Epithelial cell of proximal tubule (primary cell): ENCODE measurements at places on chromosomes 13 and 19.

DNA sequence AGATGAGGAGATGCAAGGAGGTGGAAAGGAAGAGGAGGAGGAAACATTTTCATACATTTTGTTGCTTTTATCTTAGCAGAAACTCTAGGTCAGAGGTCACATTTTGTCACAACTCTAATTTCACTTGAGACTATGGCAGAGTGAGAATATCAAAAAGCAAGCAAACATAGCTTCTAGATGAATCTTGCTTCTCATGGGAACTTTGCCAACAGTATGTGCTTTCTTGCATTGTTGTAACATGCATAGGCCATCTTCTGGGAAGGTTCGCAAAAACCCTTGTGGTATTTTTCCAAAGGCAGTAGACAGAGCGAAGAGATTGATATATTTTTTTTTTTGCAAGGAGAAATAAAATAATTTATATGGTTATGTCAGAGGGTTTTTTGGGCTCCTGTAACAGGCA lies 291.3 kb downstream of the MTUS2 start:
- no peak for DNase-seq

DNA sequence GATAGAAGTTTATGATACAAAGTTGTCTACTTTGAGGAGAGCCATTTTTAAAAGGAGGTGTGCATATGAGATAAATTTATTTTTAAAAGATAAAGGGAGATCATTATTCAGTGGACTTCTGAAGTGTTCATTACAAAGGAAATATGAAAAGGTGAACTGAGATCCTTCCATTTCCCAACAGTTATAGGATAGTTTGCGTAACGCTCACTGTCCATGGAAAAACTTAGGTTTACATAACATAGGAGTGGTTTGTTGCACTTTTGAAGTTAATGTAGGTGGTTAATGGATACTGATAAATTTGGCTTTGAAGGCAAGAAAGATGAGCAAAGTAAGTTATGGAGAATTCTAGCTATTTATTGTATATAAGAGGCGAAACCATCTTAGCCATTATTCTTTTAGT lies 92.5 kb downstream of the WDFY2 start:
- DNase-seq = no peak

GRCh38 chr13:113273321-113273720 lies 23.7 kb upstream of the LAMP1 start:
- no peak for DNase-seq

DNA sequence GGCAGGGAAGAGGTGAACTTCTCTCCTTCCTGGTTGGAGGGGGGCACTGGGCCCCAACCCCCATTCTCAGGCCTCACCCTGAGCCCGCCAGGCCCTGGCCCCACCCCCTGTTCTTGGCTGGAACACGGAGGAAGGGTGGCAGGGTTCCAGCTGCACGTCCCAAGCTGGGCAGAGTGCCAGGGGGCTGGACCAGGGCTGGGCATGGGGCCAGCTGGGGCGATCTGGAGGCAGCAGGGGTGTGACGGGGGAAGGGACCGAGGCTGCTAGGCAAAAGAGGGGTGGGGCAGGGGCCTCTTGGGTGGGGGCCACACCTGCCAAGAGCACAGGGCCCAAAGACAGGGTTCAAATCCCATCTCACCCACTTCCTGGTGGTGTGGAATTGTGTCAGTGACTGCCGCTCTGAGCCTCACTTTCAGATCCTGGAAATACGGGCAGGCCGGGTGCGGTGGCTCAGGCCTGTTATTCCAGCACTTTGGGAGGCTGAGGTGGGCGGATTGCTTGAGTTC lies 2.2 kb downstream of the HIF3A start:
- no peak for DNase-seq

DNA sequence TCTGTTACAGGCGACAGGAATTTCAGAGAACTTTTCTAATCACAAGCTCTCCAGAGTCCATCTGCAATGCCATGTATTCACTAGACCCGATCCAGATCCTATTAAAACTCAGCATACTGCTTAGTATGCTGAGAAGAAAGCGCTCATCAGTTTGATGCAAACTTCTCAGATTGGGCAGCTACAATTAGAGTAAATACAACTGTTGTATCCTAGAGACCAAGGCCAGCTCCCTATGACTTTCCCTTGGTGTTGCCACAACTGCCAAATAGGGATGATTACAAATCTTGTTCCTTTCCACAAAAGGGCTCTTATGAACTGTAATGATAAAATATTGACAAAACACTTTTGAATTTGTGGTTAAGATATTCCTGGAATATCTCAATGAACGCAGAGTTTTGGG lies 191.2 kb downstream of the SPRY2 start:
- DNase-seq = no peak

- DNase-seq = no peak
Measured at GRCh38 chr13:43107780-43108179, 84.4 kb downstream of the DNAJC15 start.

- DNase-seq = no peak
Measured at GRCh38 chr13:73340069-73340468, 281.3 kb downstream of the KLF5 start.

DNA sequence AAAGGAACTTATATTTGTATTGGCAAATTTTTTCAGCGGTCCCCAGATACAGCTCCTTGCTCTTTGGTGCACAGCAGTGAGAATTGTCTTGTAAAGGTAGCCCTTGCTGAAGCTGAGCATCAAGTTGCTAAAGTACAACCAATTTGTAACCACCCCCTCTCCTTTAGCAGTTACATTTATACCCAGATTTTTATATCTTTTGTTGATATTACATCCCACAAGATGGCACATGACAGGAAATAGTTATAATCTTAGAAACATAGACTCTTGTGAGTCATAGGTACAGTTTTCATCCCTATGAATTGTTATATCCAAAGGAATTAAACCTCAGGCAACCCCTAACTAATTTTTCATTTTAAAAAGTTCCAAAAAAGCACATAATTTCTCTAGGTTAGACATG lies 523.0 kb upstream of the SLITRK1 start:
- DNase-seq = no peak

GRCh38 chr13:71624653-71625600 lies 242.1 kb downstream of the DACH1 start:
- no peak for DNase-seq

DNA sequence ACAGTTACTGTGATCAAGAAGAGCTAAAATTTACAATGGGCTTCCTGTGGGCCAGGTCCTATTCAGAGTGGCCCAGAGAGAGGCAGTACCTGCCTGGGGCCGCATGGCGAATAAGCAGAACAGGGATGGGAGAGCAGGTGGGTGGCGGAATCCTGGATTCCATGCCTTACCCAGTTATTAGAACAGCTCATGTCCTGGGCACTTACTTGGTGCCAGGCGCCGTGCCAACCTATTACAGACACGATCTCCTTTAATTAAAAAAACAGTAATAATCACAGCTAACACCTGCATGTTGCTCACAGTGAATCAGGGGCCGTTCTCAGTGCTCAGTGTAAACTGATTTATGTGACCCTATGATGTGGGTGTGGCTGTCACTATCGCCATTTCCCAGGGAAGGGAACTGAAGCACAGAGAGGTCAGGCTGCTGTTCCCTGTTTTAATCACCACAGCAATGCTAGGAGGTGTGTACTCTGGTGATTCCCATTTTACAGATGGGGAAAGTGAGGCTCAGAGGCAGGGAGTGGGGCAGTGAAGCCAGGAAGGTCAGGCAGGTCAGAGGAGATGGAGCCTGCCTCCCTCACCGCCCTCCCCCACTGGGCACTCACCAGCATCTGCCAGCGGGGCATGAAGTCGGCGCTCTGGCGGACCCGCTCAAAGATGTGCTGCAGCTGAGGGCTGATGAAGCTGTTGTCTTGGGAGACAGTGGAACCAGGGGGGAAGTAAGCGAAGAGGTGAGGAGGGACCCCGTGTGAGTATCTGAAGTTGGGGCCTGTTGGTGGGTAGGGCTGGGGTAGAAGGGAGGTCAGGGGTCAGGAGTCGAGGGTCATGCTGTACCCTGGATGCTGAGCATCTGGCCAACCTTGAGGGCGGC lies 12.0 kb downstream of the COQ8B start:
- no peak for DNase-seq

DNA sequence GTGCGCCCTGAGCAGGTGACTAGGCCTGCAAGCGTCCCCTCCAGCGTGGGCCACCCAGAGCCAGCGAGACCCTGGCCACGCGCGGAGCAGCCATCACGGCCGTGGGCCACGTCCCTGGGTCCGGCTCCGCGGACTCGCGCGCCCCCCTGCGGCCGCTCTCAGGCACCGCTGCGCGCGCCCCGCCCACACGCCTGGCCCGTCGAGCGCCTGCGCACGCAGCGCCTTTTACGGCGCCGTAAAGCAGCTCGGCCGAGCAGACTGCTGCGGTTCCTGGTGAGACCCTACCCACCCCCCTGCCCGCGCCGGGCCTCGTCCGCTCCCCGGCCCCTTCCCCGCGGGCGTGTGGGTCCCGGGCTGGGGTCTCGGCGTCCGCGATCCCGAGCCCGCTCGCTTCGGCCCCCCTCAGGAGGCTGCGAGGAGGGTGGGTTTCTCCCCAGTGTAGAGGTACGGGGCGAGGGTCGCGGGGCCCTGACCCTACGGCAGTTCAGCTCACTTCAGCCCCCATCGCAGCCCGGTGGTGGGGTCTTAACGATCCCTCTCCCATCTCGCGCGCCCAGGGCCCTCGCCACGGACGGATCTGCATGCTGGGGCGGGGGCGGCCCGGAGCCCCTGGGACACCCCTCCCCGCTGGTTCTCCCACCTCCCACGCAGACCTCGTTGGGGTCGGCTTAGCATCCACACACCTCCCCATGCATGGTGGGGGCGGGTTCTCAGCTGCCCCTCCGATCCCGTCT lies at the start of gene TRAPPC5:
Gene TRAPPC5, plus strand, starts transcription at position 228 of the 734 bp plus-strand sequence. CDS start 1,421 bp downstream, outside the sequence.
- no peak for DNase-seq

GRCh38 chr19:8831832-8832131 lies 322 bp downstream of the ZNF558 start:
- no peak for DNase-seq

DNA sequence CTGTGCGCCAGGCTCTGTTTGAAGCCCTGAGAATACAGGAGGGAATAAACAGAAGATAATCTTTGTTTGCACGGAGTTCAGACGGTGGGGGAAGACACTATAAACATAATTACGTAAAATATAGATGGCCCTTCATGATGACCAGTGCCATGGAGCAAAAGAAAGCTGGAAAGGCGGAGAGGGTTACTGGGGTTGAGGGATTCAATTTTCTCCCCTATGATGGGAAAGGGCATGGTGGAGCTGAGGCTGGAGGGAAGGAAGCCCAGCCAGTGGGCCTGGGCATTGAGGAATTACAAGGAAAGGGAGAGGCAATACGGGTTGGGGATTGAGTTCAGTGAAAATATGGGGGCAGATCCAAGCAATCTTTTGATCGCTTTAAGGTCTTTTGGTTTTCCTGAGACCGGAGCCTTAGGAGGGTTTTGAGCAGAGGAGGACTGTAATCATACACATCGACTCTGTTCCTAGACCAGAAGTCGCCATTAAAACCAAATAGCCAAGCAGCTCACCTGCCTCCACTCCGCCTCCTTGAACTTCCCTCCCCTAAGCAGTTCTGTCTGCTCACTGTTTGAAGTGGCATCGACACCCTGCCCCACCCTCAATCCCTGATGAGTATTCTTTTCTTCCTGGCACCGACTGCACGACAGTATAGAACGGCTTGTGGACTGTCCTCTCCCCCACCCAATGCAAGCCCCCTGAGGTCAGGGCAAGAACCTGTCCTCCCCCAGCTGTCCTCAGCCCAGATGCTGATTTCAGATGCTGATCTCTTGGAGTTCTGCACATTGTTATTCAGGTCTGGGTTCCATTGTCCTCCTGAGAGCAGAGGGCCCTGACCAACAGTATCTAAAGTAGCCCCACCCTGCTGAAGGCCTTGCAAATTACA lies 813 bp upstream of the ZNF296 start:
- DNase-seq = no peak

GRCh38 chr13:77219401-77219800 lies 107.5 kb downstream of the MYCBP2 start:
- no peak for DNase-seq

- no peak for DNase-seq
Measured at GRCh38 chr19:292951-293350, 1.7 kb upstream of the PLPP2 start.

DNA sequence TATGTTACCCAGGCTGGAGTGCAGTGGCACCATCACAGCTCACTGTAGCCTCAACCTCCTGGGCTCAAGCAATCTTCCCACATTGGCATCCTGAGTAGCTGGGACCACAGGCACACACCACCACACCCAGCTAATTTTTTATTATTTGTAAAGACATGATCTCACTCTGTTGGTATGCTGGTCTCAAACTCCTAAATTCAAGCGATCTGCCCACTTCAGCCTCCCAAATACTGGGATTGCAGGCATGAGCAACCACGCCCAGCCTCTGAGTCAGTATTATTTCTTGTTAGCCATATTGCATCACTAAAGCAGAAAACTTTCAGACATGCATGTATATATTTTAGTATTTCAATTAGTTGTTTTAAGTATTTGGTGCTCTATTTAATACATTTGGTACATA lies 376.4 kb downstream of the GPC6 start:
- DNase-seq = peak; percentile 33

DNA sequence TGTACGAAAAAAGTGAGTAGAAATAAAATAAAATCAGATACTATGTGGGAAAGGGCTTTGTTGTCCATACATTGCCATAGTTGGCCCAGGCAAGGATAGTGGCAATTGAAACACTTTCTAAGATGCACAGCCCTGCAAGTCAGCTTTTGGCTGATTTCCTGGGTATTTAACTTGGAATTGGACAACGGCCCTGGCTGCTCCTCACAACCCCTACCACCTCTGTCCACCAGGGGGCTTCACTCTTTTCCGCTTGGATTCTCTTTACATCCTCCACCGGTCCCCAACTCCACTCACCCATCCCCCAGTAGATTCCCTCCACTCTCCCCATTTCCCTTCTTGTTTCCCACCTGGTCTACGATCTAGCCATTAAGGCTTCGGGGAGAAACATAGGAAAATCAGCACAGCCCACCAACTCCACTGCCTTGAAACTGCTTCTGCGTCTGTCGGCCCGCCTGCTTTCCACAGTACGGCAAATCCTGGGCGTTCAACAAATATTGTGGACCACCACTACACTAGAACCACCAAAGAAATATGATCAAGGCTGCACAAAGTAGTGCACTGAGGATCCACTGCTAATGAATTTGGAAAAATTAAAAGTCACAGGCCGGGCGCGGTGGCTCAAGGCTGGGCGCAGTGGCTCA lies 48.6 kb upstream of the GTF3A start:
- no peak for DNase-seq

GRCh38 chr19:3979674-3980352 lies 5.5 kb downstream of the EEF2 start:
- DNase-seq = no peak

- DNase-seq = no peak
Measured at GRCh38 chr19:4401769-4402170, 670 bp upstream of the CHAF1A start.
